ENCODE measurements at places on chromosomes 12 and 14.

DNA sequence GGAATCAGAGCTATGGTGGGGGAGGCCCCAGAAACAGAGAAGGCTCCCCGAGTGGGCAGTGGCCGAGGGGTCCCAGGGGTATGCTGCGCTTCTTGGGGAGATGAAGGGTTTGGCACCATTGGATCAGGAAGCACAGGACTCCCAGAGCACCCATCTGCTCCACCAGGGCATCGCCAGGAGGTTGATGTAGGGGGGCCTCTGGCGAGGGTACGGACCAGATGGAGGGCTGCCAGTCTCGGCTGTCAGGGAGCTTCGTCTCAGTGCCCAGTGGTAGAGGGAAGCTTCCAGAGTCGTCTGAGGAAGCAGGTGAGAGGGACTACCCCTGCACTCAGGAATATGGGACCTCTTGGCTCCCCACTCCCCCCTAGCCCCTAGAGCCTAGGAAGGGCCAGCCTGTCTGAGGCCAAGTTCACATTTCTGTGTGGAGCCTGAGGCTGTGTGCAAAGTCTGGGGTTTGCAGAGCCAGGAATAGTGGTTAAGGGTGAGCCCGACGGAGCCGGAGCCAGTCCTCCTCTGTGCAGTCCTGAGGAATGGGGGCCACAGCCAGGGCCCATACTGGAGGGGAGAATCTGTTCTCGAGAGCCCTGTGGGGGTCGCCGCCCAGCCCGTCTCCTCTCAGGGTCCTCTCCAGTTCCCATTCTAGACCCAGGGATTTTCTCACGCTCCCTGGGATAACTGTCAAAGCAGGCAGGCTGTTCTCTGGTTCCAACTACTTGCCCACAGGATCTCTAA lies 10.2 kb downstream of the SLC48A1 start:
- no peak for DNase-seq

DNA sequence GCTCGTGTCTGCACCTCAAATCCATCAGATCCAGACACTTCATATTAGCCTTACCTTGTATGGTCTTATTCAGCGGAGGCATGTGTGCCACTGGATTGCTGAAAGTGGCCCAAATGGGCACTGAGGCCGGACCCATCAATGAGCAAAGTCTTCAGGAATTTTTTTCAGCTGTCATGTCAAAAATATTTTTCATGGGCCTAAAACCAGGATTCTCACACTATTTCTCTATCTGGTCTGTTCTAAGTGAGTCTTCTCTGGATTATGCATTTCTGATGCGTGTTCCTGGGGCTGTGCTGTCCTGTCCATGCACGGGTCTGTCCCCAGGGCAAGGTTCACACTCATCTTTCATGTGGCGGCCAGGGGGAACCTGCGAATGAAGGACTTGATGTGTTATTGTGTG lies 94.6 kb downstream of the KCNA5 start:
- no peak for DNase-seq

GRCh38 chr14:61472801-61473376 lies 151.5 kb downstream of the PRKCH start:
- peak; percentile 88 for DNase-seq

DNA sequence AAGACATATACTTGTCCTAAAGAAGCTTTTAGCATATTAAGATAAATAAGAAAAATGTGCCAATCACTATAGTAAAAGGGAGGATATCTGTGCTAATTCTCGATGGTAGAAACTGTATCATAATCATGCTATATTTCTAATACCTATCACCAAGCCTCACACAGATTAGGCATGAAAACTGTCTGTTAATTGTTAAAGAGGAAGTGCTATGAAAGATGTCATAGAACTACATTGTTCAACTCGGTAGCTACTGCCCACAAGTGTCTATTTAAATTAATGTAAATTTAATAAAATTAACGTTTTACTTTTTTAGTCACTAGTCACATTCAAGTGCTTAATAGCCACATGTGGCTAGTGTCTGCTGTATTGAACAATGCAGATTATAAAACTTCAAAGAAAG lies 77.5 kb upstream of the KICS2 start:
- DNase-seq, result no peak

GRCh38 chr12:118746960-118747359 lies 234.4 kb upstream of the SRRM4 start:
- no peak for DNase-seq

- DNase-seq, result no peak
Measured at GRCh38 chr12:30902001-30902400, 24.5 kb upstream of the TSPAN11 start.

DNA sequence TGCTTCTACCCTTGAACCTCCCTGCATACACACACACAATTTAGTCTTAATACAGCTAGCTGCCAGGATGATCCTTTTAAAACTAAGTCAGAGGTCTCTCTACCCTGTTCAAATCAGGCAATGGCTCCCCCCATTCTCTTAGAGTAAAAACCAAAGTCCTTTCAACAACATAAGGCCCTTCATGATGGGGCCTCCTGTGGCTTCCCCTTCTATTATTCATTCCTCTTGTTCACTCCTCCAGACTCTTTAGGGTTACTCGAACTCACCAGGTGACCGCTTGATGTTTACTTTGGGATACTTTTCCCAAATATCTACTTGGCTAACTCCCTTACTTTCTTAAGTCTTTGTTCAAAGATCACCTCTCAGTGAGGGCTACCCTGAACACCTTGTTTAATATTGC lies 30.4 kb downstream of the DENND5B start:
- DNase-seq, result no peak

DNA sequence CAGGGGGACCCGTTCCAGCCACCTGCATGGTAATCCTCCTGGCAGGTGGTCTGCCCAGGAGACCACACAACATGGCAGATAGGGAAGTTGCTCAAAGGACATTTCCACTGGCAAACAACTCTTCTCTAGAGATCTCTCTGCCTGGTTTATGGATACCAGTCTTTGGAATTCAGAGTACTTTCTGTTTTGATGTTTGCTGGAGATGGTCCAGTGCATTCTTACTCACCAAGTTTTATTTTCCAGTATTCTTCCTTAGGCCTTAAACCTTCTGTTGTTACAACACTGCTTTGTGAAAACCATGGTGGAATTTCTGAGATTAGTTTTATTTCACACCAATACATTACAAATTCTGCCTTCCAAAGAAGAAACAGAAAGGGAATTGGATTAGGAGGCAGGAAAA lies 428.3 kb downstream of the FUT8 start:
- no peak for DNase-seq

- DNase-seq, result no peak
Measured at GRCh38 chr12:23722655-23723054, 226.8 kb downstream of the SOX5 start.

DNA sequence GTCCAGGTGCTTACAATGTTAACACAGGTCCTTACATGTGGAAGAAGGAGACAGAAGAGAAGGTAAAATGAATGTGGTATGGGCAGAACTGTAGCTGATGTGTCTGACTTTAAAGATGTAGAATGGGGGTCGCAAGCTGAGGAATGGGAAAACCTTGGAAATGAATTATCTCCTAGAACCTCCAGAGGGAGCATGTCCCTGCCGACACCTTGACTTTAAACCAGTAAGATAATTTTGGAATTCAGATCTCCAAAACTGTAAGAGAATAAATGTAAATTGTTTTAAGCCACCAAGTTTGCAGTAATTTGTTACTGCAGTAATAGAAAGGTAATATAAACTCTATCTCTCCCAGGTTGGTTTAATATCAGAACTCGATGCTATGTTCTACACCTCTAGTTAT lies 80.1 kb upstream of the ALG10 start:
- no peak for DNase-seq
